Naive B cell (primary cell): ENCODE measurements at places on chromosomes 7 and 10. TPM values are rescaled to one million over a fixed set of nuclear protein-coding genes. Genes with fewer than 3 reads are reported as not detected.
A peak's percentile ranks its signal among the peaks of the same experiment; 100 is the strongest.

DRGX gene
- polyA plus RNA-seq = not detected

MBL2 gene
- polyA plus RNA-seq = not detected

UBE2D1 gene
- 33.0 TPM for polyA plus RNA-seq

SAMD8 gene
- 11.9 TPM for polyA plus RNA-seq

MINDY3 gene
- 8.3 TPM for polyA plus RNA-seq

RNF148 gene
- not detected for polyA plus RNA-seq

CALHM3 gene
- not detected for polyA plus RNA-seq

INPP5A gene
- polyA plus RNA-seq = 4.2 TPM

RAMP3 gene
- not detected for polyA plus RNA-seq

CRTAC1 gene
- polyA plus RNA-seq = not detected

- DNase-seq = no peak
Observed at GRCh38 chr7:29764227-29764626, 42.1 kb upstream of the WIPF3 start.

DNA sequence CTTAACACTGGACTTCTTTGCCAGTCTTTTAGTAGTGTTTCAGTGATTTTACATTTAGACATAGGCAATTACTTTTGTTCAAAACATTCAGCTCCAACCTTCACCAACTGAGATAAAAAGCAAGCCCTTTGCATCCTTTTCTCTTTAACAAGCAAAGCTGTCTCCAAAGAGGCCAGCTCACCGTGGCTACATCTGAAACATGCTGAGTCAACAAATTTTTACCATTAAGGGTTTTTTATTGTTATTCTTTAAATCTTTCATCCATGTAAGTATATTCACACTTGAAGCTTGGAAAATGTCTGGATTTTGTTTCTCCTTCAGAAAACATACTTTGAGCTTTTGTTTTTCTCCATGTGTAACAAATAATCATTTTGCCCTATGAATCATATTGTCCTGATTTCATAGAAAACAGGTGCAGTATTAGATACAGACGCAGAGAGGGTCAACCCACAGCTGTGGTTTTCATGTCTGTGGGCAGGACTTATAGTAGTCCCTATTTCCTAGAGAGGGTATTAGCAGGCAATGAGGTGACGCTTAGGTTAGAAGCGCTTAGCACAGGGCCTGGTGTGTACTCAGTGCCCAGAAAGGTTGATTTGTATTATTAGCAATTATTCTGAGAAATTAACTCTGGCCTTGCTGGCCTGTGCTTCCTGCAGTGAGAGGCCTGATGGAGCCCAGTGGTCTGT lies 99.5 kb downstream of the MKI67 start:
- no peak for DNase-seq

- no peak for DNase-seq
Observed at GRCh38 chr7:92423710-92424131, 23.6 kb upstream of the GATAD1 start.

DNA sequence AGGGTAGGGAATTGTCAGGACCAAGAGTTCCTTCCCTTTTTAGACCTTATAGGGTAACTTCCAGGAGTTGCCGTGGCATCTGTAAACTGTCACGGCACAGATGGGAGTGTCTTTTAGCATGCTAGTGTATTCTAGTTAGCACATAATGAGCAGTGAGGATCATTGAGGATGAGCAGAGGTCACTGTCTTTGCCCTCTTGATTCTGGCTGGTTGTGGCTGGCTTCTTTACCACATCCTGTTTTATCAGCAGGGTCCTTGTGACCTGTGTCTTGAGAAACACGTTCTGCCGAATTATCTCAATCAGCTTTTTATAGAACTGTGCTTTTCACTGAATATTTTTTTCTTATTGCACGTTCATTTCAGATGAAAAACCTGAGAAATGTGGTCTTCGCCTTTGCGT lies 41.5 kb downstream of the MINPP1 start:
- no peak for DNase-seq

- DNase-seq = no peak
Observed at GRCh38 chr10:30038781-30039536, 20.4 kb downstream of the JCAD start.

- DNase-seq = no peak
Observed at GRCh38 chr10:132163278-132163765, 23.4 kb upstream of the DPYSL4 start.

- DNase-seq = no peak
Observed at GRCh38 chr10:53005612-53006345, 233.2 kb upstream of the MBL2 start.

DNA sequence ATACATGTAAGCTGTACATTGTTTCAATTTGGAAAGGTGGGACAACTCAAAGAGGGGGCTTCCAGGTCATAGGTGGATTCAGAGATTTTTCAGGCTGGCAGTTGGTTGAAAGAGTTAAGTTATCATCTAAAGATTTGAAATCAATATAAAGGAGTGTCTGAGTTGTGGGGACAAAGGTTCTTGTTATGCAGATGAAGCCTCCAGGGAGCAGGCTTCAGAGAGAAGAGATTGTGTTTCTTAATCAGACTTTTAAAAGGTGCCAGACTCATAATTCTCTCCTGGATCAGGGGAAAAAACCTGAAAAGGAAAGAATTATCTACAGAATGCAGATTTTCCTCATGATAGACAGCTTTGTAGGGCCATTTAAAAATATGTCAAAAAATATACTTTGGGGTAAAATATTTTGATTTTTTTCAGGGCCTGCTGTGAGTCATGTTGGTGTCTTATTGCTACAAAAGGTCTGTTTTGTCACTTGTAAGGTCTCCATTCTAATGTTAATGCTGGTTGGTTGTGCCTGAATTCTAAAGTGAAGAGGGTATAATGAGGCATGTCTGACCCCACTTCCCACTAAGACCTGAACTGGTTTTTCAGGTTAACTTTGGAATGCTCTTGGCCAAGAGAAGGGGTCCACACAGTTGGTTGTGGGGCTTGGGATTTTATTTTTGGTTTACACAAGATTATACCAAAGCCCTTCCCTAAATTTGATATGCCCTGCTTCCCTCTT lies 52.7 kb upstream of the PRSS1 start:
- no peak for DNase-seq

DNA sequence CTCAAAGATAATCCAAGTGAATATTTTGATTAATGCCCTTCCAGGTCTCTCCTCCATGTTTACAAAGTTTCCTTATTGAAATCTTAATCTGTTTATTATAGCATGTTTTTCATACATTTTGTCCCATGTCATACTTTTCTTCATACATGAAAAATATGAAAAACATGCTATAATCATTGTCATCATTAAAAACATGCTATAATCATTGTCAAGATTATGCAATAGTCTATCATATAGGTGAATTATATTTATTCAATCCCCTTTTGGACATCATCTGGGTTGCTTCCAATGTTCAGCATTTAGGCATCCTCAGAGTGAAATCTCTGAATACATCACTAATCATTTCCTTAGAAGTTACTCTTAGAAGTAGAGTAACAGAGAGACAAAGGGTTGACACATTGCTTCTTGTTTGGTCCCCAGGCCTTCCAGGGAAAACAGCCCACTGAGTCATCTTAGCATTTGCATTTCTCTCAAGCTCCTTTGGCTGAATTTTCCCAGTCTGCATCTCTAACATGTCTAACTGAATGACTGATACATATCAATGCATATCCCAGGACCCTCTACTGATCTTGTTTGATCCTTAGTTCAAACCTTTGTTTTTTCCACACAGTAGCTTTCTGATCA lies 87.0 kb downstream of the SGMS1 start:
- DNase-seq = no peak

DNA sequence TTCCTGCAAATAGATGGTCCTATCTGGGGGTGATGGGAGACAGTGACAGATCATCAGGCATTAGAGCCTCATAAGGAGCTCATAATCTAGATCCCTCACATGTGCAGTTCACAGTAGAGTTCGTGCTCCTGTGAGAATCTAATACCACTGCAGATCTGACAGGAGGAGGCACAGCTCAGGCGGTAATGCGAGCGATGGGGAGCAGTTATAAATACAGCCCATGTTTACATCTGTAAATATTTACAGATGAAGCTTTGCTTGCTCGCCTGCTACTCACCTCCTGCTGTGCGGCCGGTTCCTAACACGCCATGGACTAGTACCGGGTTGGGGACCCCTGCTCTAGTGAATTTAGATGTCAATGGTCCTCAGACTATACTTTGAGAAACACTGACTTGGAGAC lies 17.0 kb upstream of the CDCA7L start:
- DNase-seq = no peak

GRCh38 chr7:151429560-151430331 lies 10.2 kb downstream of the CRYGN start:
- no peak for DNase-seq

DNA sequence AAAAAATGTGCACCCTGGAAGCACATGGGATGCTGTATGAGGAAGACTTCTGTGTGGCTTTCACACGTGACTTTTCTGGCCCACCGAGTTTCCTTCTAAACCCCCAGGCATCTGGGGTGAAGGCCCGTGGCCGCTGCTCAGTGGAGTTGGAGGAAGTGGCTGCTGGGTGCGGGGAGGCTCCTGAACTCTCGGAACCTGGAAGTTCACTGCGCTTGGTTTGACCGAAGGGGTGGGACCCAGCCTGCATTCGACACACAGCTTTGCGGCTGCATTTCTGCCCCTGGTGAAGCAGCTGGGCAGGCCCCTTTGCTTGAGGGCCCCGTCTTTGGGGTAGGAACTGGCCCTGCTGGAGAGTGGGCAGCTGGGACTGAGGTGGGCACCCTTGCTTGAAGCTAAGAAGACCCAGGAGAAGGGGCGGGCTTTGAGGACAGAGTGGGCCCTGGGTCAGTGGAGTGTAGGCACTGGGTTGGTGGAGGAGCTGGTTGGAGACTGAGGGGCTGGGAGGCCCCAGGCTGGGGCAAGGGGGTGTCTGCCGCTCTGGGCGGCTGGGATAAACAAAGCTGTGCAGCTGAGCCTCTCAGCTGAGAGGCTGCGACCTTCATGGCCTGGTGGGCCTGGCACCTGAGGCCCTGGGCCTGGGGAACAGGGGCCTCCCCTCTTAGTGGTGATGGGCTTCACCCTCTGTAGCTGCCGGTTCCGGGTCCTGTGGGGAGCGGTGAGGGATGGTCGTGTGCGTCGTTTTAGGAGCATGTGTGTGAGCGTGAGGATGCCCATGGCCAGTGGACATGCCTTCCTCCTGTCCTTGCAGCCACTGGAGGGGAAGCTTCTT lies 78.0 kb downstream of the INPP5A start:
- DNase-seq = no peak

DNA sequence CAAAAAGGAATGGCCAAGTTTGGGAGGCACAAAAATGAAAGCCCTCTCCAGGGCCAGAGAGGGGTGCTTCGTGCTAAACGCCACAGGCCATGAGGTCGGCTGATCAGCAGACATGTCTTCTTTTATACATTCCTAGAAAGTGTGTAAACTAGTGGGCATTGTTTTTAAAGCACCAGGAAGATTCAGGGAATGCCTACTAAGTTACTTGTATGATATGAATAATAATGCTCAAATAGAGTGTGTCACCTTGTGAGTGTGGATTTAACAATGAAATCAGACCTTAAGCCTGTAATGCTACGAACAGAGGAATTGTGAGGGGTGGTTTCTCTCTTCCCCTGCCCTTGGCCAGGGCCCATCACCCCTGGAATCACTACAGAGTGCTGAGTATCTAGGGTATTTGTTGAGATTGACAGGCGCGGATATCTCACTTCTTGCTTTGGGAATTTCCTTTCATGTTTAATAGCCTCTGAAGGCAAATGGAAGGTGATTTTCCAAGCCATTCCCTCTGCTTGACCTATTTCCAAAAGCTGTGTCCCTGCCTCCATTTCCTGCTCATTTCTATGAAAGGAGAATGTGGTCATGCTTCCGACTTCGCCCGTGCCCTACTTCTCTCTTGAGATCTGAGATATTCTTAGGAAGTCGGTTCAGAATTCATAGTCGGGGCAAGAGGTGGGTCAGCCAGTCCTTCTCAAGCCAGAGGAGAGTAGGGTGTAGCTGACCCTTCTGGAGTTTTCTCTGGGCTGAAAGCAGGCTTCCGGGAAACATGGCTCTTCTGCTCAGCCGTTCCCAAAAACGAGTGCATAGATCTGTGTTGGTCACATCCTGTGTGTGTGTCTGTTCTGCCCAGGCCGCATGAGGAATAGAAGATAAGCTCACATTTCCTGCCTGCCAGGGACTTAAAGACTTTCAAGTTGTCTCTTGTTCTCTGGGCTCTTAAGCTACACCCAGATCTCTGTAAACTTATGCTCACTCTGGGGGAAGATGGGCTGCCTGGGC lies 167.8 kb upstream of the ITGB1 start:
- DNase-seq = no peak

GRCh38 chr7:138565071-138565450 lies 105.0 kb downstream of the TRIM24 start:
- DNase-seq = no peak

DNA sequence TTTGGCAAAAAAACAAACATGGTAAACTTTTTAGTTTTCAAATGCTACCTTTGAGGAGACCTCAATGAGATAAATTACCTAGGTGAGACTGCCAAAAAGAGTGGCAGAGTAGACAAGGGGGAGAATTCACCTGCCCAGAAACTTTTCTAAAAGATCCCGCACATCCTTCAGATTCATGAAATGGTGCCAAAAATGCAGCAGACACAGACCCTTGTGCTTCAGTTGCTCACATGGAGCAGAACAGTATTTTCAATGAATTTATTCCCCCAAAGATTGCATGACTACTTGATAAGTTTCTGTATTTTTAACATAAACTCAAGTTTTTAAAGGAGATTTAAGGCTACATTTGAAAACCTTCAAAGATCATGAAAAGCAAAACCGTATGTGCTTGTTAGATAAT lies 270.0 kb downstream of the TRIL start:
- DNase-seq = no peak

DNA sequence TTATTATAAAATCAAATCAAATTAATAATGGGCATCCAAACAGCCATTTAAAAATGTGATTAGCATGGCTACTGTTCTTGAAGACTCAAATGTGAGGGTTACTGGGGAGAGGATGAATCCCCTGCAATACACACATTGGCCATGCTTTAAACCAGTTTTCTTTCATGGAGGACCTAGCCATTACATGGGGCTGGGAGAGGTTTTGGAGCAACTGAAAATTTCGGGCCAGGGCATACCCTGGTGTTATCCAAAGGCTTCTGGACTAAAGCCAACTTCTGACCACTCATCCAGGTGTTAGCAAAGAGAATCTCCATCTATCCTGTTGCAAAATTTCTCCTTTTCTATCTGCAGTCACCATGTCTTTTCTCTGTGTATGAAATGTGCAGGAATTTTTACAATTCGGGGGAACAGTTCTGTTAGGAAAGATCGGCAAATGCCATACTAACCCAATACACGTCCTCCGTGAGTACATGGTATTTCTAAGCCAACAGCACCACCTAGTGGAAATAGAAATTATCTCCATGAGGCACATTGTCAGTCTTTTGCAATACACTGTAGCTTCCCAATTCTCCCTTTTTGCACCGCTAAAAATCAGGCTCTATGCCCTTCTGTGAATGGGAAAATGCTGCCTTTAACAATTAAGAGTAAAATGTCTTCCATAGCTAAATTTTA lies 47.0 kb upstream of the ZNF107 start:
- DNase-seq = peak; percentile 36

DNA sequence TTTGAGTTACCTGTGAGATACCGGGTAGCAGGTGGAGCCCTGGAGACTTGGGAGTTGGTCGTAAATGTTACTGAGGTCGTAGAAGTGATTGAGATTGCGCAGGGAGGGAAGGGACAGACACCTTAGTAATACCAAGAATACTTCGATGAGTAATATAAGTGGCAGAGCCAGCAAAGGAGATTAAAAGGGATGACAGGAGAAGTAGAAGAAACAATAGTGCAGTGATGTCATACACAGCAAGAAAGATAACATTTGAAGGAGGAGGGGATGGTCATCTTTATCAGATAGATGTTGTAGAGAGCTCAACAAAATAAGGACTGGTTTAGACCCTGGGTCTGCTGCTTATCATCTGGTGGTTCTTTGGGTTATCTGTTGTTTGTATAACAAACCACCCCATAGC lies 5.0 kb downstream of the BCCIP start:
- no peak for DNase-seq
